ENCODE measurements at places on chromosomes 5 and 9. TPM values are rescaled to one million over a fixed set of nuclear protein-coding genes. Genes with fewer than 3 reads are reported as not detected.

DNA sequence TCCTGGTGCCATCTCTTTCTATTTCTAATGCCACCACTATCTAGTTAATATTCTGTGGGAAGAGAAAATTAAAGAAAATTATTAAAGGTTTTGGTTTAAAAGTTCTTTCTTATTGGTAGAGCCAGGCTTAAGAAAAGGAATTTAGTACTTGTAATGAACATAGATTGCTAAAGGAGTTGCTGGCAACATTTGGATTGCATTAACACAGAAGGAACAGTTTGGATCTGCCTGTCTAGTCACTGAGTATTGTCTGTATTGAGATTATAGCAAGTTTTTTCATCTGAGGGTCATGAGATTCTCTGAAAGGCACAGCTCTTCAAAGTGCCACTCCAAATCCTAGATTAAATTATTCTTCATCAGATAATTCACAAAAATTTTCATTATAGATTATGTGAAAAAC lies 32.0 kb downstream of the FSD1L start:
- no peaks in the 10 kb centered on the region for H3K27me3 ChIP-seq
- peaks cover 8% of the 10 kb centered on the region for H3K4me1 ChIP-seq
- H3K27ac ChIP-seq = no peak overlapping the region
- H3K4me3 ChIP-seq = no peak overlapping the region
- no peak for DNase-seq

- no peak overlapping the region for H3K27ac ChIP-seq
- no peak overlapping the region for H3K4me3 ChIP-seq
- no peaks in the 10 kb centered on the region for H3K27me3 ChIP-seq
- no peak for DNase-seq
Measured at GRCh38 chr5:34648840-34649158, 7.3 kb upstream of the RAI14 start.

DNA sequence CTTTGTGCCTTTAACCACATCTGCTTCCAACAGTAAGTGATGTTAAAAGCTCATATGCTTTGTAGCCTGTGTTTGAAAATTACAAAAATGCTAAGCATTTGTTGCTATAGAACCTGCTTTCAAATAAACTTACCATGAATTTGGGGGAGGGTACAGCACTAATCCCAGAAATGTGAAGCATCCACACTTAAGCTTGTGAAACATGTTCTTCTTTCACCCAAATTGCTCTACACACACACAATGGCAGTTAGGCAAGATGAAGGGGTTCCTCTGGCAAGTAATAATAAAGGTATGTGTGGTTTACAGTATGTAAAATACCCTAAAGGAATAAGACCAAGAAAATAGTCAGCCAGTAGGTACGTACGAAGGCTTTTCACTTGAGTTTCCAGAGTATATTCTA lies 165.6 kb downstream of the SMARCA2 start:
- H3K27me3 ChIP-seq = no peaks in the 10 kb centered on the region
- peaks cover 4% of the 10 kb centered on the region for H3K36me3 ChIP-seq
- no peaks in the 10 kb centered on the region for H3K4me1 ChIP-seq
- H3K27ac ChIP-seq = no peak overlapping the region

SERF1B gene
- total RNA-seq = 11.4 TPM

TRIM52 gene
- total RNA-seq = 2.8 TPM

S1PR3 gene
- 1.0 TPM for total RNA-seq

Measured in right lobe of liver (tissue), 6 donors.